Activated gamma-delta T cell (primary cell): ENCODE measurements at places on chromosomes 3 and 15.

GRCh38 chr15:86588413-86588812 is 508.7 kb downstream of the AGBL1 start:
- DNase-seq: no peak

GRCh38 chr3:182937293-182938051 is 42.9 kb downstream of the DCUN1D1 start:
- no peak for DNase-seq

DNA sequence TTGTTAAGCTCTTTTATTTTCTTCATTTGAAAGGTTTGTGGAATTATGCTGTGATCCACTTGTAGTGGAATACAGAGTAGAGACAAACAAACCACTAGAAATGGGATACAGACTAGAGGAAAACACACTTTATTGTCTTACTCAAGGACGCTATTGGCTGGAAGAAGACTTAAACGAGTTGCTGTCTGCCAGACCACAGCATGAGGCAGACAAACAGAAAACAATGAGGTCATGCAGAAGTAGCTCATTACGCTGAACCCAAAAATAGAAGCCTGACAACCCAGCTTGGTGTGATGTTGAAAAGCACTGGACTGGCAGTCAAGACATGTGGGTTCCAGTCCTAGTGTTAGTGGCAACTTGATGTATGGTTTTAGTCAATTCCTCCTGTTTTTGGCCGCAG is 62.4 kb upstream of the P3H2 start:
- no peak for DNase-seq

DNA sequence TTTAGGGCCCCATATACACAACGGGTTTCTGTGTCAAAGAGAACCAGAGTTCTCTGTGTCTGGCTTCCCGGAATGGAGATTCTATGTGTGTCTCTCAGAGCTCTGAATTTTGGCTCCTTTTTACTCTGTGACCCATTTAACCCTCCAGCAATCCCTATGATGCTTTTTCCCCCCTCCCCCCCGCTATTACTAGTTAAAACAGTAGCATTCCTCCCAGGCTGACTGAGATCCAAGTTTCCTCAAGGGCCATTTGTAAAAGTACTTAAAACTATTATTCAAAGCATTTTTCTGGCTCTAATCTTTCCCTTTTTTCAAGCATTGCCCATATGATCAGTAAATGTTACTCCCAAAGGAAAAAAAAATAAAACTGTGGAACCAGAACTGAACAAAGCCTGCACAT is 6.6 kb upstream of the STAC start:
- DNase-seq: no peak

DNA sequence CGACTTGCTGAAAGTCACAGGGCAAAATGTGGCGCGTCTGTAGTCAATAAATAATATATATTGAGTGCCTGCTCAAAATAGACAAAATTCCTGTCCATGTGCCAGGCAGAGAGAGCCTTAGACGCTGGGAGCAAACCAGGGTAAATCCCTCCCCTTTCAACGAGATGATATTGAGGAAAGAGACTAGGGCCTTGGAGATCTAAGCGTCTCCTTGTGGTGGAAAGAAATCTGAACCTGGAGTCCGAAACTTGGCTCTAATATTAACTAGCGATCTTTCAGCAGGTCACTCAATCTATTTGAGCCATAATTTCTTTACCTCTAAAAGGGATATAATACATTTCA is 348 bp upstream of the DPP8 start:
- DNase-seq: no peak
